8988T (cell line): ENCODE measurements at places on chromosomes 5 and 9.

- no peak for DNase-seq
These were observed at the start of gene PDE4D for GRCh38 chr5:59893429-59894227. Gene PDE4D, minus strand, starts transcription at chr5:59893726.

DNA sequence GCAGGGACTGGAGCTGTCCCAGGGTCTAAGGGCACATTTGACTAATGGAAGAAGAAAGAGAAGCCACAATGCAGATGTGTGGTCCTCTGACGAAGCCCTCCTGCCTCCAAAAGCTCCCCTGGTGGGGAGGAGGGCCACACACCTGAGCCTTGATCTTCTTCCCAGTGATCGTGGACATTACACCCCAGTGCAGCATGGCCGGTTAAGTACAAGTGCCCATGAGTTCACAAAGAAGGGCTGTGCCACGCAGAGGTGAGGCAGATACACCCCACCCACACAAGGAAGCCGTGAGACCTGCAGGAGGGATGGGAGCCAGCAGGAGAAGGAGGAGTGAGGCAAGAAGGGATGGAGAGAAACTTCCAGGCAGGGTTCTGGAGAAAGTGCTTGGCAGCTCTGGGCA is 199.0 kb upstream of the MVB12B start:
- DNase-seq = no peak

DNA sequence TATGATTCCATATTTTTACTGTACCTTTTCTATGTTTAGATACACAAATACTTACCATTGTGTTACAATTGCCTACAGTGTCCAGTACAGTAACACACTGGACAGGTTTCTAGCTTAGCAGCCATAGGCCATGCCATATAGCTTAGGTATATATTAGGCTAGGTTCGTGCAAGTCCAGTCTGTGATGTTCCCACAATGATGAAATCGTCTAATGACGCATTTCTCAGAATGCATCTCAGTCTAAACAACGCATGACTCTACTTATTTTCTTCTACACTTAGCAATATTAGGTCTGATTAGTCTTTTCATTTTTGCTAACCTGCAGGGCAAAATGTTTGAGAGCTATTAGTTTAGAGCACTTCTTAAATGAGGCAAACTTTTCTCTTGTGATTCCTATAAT is 22.7 kb downstream of the OR2S2 start:
- DNase-seq = no peak

- DNase-seq = no peak
These were observed 202.0 kb upstream of the KLF9 start for GRCh38 chr9:70616228-70616990.

GRCh38 chr5:38202741-38203140 is 55.6 kb upstream of the EGFLAM start:
- DNase-seq = no peak

- peak; percentile 70 for DNase-seq
These were observed 16.7 kb downstream of the FAM193B start for GRCh38 chr5:177537389-177538361.

GRCh38 chr9:131714161-131714646 is 25.7 kb downstream of the RAPGEF1 start:
- no peak for DNase-seq

DNA sequence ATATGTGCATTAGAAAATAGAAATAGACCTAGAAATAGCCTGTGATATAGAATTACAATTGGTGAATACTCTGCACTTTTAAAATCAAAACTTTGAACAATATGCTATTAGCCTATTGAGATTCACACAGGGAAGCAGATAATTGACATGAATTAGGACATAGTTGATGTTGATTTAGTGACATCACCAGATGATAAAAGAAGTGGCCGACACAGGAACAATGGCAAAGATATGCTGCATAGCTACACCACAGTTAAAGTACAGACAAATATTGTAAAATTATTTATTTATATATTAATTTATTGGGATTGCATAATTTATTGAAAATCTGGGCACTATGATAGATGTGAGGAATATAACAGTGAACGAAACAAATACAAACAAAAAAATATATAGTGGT is 261.5 kb upstream of the CCNH start:
- no peak for DNase-seq

- DNase-seq = no peak
These were observed 28.3 kb downstream of the ARHGEF28 start for GRCh38 chr5:73654171-73654811.

- DNase-seq = no peak
These were observed 95.1 kb downstream of the BRINP1 start for GRCh38 chr9:119273984-119274665.

- no peak for DNase-seq
These were observed 46.7 kb downstream of the INSYN2B start for GRCh38 chr5:169933616-169934015.

- no peak for DNase-seq
These were observed 533.4 kb downstream of the IRX1 start for GRCh38 chr5:4128994-4129393.

- no peak for DNase-seq
These were observed 145.6 kb downstream of the PPP2R2B start for GRCh38 chr5:146732962-146733361.

GRCh38 chr5:7904170-7904569 is 35.2 kb downstream of the MTRR start:
- DNase-seq = no peak

- DNase-seq = no peak
These were observed 165.3 kb upstream of the SLC27A6 start for GRCh38 chr5:128799945-128800344.

GRCh38 chr9:84059936-84060335 is 79.3 kb downstream of the RMI1 start:
- no peak for DNase-seq

GRCh38 chr5:488241-488640 is 36.0 kb downstream of the SLC9A3 start:
- DNase-seq = no peak

- no peak for DNase-seq
These were observed 119.7 kb downstream of the ACTBL2 start for GRCh38 chr5:57362951-57363350.

GRCh38 chr5:17255471-17256021 is 38.1 kb downstream of the BASP1 start:
- no peak for DNase-seq

GRCh38 chr9:7967851-7968250 is 168.3 kb upstream of the DMAC1 start:
- DNase-seq = no peak

- no peak for DNase-seq
These were observed 233.7 kb downstream of the SMARCA2 start for GRCh38 chr9:2248768-2249265.

GRCh38 chr9:69549310-69550202 is 122.6 kb downstream of the APBA1 start:
- no peak for DNase-seq

DNA sequence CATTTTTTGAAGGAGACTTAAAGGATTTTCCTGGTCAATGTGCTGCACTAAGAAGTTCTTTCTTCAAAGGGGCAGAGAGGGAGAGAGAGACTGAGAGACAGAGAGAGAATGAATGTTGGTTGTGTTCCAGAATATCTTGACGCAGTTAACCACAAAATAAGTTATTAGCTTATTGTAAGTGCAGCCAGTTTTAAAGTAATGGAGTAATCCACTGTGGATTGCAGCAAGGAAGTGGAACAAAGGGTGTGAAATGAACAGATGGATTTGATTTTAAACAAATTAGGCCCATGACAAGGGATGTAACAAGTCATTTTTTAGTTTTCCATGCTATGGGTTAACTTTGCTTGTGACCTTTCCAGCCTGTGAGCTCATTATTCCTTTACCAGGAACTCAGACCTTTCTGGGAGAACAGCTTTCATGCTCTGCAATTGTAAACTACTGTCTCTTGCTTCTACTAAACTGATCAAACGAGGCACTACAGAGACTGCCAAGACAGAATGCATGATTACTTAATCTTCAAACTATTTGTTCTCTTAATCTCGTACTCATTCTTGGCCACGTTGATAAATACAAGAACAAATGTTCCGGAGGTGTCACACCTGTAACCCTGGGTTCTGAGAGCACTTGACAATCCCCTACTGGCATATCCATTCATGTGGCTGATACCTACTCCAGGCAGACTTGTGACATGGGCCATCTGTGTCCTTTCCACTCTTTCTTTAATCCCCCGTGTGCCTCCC is 131.1 kb downstream of the TLE1 start:
- DNase-seq = no peak

- DNase-seq = no peak
These were observed 18.8 kb downstream of the MAP1B start for GRCh38 chr5:72125941-72126620.

DNA sequence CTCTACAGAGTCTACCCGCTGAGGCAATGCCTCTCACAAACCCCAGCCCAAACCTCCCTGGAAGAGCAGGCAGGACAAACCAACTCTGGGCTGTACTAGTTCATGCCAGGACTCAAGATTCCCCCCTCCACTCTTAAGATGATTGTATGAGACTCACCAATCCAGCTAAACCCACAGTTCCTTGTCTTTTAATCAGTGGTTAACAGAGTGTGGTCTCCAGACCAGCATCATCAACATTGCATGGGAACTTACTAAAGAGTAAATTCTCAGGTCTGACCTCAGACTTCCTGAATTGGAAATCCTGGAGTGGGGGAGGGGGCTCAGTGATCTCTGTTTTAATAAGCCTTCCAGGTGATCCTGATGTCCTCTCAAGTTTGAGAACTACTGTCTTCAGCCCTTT is 240.9 kb downstream of the GAS1 start:
- DNase-seq = no peak

DNA sequence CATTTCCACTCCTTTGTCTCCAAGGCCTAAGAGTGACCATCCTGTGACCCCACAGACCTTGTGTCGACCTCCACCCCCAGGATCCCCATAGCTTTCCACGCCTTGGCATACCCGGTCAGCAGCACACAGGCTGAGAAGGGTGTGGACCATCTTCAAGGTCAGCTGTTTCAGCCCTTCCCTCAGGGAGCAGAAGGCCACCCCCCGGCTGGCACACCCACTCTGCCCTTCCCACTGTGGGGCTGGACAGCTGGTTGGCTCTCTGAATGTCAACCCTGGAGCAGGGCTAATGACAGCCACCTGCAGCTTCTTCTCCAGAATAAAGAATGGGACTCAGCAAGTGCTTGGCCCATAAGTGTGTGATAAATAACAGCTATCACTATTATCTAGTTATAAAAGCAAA is 93.1 kb downstream of the OLFM1 start:
- DNase-seq = no peak

GRCh38 chr9:32385152-32385884 is 875 bp downstream of the ACO1 start:
- no peak for DNase-seq

- peak; percentile 31 for DNase-seq
These were observed at the start of gene SPDL1 for GRCh38 chr5:169583424-169584220. Gene SPDL1, plus strand, starts transcription at chr5:169583773. Its CDS starts 4,644 bp downstream, at chr5:169588417.

- no peak for DNase-seq
These were observed 254.2 kb upstream of the TRPC7 start for GRCh38 chr5:136619556-136619955.

- DNase-seq = no peak
These were observed 16.1 kb downstream of the PTPDC1 start for GRCh38 chr9:94100152-94100879.

GRCh38 chr9:97293207-97293721 is 14.2 kb upstream of the CCDC180 start:
- no peak for DNase-seq

DNA sequence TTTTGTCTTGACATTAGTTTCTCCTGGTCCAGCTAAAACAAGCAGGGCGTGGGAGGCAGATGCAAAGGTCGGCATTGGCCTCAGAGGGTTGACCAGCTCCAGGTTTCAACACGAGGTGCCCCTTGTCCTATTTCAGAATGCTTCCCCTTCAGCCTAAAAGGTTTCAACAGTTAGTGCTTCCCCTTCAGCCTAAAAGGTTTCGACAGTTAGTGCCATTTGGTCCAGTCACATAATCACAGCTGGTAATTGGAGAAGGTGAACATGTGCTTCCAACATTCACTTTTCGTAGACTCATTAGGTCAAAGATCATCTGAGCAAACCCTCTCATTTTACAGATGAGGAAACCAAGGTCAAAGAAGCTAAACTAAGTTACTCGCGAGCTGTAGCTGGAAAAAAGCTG is 270.3 kb upstream of the MAP3K1 start:
- no peak for DNase-seq

- DNase-seq = no peak
These were observed 296.5 kb upstream of the ITGA1 start for GRCh38 chr5:52491071-52491787.

- DNase-seq = no peak
These were observed 1.6 kb upstream of the TTC33 start for GRCh38 chr5:40757400-40757799.

DNA sequence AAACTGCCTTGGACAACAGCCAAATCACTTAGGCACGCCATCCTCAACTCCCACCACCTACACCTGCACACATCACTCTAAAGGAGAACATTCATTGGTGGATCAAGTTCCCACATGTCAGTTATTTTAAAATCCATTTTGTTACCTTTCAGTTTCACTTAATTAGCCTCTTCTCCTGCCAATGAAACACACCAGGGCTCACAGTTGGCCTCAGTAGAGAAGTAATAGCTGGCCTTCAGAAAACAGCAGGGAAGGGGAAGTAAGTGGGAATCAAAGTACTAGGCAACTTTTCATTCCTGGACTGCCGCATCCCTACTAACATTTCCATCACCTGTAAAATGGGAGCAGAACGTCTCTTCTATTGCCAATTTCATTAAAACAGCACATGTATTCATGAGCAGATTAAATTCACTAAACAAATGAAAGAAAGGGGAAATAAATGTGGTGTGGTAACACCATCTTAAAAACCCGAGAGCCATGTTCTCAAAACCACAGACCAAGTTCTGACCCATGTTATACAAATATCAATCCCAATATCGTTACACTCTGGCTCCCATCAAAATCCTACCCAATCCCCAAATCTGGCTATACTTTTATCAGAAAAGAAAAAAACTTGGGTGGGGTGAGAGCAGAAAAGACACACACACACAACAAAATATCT is 1.7 kb downstream of the SIL1 start:
- no peak for DNase-seq

- DNase-seq = no peak
These were observed 85.5 kb upstream of the ZNF169 start for GRCh38 chr9:94173632-94174031.

- DNase-seq = no peak
These were observed 91.6 kb downstream of the NPR3 start for GRCh38 chr5:32802764-32803163.

GRCh38 chr9:108049671-108050494 is 560.3 kb upstream of the KLF4 start:
- DNase-seq = no peak
